SK-MEL-5 (cell line): ENCODE measurements at places on chromosomes 16 and 17.

DNA sequence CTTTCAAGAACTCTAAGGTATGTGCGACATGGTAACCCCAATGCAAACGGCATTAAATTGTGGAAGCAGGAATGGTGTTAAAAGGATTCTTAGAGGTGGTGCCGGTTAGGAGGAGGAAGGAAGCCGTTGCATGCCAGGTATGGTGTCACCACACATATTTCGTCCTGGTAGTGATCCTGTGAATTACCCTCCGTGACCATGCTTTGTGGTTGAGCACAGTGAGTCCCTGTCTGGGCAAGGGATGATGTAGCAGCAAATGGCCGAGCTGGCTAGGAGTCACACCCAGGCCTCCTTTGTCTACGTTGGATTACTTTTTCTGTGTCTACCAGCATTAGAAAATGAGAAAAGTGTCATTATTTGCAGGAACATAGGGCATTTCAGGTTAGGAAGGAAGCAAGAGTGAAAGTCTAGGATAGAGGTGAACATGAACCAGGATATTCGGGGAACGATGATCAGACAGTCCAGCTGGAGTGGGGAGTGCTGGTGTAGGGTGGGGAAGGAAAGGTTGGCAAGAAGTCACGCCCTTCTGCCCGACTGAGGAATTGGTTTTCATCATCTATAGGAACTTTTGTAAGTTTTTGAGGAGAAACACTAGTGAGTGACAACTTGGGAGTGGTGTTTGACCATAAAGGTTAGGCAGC, 123.5 kb downstream of the PRKCA start:
- DNase-seq = no peak

GRCh38 chr16:83231729-83232128, 576.0 kb upstream of the HSBP1 start:
- no peak for DNase-seq

DNA sequence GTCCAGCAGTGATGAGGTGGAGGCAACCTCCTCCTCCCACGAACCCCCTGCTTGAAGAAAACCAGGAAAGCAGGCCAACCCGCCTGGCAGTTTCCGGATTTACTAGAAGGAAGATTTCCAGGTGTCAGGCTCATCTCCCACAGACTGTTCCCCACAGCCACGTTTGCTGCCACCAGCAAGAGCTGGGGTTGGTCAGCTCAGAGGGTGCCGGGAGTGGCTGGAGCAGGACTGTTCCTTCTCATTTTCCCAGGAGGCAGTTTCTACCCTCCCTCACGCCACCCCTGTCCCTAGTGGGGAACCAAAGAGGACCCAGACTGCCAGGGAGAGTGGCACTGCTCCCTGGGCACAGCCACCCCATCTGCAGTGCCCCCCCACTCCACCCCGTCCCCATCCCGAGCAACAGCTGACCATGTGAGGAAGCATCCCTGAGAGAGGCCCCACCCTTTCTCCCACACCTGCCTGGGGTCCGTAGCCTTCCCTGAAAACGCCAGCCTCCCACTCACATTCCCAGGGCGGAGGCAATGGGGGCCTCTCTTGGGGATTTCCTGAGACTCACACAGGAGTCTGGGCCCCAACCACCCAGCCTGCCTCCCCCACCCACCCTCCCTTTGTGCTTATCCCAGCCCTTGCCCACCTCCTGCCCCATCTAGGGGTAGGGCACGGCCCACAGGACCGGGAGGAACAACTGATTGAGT, 5.9 kb downstream of the KRT17 start:
- no peak for DNase-seq

DNA sequence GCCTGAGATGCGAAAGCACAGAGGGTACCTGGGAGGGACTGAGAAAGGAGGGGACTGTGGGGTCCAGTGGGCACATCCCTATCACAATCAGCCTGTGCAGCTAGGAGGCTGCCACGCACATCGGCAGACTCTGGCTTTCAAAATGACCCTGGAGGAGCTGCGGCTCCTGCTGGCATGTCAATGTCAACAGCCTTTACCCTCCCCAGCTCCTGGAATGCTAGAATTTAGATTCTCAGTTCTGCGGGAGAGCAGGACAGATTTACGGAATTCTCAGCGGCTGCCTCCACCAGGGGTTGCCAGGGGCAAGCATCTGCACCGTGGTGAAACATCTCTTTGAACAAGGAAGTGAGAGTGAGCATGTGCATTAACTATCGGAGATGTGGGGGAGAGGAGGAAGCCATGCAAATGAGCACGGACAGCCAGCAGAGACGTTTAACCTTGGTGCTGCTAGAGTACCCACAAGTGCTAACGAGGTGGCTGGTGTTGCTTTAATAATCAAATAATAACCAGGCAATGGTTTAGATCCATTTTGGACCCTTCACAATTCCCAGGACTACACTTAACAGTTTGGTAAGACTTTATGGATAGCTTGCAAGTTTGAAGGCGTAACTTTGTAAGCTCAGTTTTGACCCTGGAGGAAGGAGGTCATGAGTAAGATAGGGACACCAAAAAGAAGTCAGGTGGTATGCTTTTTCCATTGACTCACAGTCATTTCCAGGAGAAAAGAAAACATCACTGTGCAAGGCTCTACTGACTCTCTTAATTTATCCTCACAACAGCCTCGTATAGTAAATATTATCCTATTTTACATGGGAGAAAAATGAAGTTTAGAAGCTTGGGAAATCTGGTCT, 54.1 kb downstream of the XYLT1 start:
- DNase-seq = no peak

DNA sequence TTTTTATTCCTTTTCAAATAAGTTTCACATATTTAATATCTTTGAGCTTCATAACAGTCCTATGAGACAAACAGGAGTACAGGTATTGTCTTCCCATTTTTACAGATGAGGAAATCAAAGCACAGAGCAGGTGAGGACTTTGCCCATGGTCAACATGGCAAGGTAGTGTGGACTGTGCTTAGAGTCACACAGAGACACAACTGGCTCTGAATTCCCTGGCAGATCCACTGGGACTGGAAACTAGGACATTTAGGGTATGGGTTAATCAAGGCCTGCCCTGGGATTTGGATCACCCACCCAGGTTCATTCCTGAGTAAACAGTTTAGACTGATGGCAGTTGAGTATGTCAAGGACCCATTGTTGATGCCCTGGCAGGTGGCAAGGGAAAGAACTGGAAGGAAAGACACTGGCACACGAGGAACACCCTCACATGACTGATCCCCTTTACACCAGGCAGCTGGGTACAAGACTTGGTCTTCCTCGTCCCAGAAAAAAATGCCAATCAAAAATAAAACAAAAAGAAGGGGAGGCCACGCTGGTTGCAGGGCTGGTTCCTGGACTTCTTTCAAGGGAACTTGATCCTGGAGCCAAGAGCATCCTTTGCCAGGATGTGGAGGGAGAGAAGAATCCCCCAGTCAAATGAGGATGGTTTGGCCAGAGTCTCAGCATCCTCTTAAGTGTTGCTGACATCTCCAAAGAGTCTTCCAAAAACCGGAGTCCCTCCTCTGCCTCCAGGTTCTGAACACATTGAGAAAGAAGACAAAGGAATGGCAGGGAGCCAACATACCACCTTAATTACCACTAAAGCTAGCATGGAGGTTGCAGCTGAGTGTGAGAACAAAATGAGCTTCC, 34.9 kb downstream of the CHD9 start:
- DNase-seq = no peak

DNA sequence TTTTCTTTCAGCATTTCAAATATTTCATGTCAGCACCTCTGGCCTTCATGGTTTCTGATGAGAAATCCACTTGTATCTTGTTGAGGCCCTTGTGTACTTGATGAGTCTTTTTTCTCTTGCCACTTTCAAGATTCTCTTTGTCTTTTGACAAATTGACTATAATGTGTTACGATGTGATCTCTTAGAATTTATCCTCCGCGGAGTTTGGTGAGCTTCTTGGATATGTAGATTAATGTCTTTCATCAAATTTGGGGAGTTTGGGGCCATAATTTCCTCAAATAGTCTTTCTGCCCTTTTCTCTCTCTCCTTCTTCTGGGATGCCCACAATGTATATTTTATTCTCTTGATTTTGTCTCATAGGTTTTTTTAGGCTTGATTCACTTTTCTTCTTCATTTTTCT, 96.0 kb downstream of the CHD9 start:
- DNase-seq = no peak

- DNase-seq = no peak
These were observed 19.6 kb upstream of the QRICH2 start for GRCh38 chr17:76327696-76328095.

- no peak for DNase-seq
These were observed 110.1 kb downstream of the XYLT1 start for GRCh38 chr16:17360693-17361122.

DNA sequence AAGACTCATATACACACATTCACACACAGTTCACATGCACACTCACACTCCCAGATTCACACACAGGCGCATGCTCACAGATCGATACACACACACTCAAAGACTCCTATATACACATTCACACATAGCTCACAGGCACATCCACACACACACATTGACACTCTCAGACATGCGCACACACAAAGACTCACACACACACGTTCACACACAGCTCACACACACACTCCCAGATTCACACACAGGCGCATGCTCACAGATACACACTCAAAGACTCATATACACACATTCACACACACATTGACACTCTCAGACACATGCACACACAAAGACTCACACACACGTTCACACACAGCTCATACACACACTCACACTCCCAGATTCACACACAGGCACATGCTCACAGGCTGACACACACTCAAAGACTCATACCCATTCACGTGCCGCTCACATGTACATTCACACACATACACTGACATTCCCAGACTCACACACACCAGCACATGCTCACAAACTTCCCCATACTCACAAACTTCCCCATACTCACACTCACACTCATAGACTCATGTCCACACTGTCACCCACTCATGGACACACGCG, 25.6 kb upstream of the KRT17 start:
- DNase-seq = no peak

- DNase-seq = no peak
These were observed 17.1 kb downstream of the SGCA start for GRCh38 chr17:50182783-50183420.

GRCh38 chr17:42456223-42457106, 2.2 kb upstream of the ATP6V0A1 start:
- DNase-seq = peak; percentile 68

- DNase-seq = no peak
These were observed 67.9 kb downstream of the ZNF778 start for GRCh38 chr16:89285381-89285780.

GRCh38 chr17:67718325-67718941, 697 bp downstream of the NOL11 start:
- DNase-seq = peak; percentile 73

DNA sequence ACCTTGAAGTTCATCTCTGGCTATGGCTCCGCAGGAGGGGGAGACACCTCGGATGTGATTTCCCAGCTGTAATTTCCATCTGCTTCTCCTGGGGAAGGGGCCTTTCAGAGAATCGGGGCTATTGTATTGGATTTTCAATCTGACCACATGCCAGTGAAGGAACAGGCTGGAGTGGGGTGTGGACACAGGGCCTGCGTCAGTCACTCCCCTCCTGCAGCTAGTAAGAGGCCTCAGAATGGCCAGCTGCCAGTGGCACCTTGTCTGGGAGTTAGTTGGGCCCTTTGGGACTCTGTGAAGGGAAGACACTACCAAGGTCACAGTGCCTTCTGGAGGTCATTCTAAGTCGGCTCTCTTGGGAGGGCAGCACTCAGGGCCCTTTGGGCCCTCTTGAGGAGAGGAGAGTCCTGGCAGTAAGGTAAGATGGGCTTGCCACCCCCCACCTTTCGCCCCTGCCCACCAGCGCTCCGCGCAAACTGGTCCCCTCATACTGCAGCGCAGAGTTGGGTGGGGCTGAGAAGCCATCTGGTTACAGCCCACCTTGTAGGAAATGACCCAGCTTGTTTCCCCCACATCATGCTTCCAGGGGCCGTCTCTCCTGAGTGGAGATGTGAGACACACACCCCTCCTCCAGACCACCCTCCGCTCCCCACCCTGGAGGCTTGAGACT, 5.4 kb downstream of the NXPH3 start:
- DNase-seq = no peak

DNA sequence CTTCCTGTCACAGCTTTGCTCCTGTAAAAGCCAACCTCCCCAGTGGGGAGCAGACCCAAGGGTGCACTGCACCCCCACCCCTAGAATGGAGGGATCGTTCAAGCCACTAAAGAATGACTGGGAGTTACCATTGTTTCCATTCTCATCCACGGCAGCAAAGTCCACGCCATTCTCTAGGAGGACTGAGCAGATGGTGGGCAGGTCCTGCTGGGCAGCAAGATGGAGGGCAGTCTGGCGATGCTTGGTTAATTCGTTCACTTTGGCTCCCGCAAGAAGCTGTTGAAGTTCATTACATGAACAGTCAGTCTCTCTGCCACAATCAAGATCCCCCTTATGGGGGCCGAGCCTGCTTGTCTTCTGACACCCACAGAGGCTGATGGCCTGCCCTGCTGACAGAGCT, 30.8 kb downstream of the CYB5D2 start:
- no peak for DNase-seq

DNA sequence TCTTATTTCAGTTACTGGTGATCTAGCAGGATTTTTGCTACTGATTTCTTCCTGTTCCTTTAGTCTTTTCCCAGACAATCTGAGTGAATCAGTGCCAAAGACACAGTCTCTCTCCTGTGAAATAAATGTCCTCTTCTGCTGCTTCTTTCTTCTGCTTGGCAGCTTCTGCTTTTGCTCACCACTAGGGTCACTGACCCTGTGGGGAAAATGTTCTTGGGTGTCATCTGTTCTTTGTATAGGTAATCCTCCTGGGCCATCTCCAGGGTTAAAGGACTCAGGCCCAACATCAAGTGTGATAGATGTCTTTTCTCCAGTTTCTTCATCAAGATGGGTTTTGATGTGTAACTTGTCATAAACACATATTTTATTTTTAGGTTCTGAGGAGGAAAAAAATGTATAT, 5.2 kb downstream of the PALB2 start:
- DNase-seq = no peak

- DNase-seq = no peak
These were observed 38.1 kb upstream of the PMFBP1 start for GRCh38 chr16:72210072-72210471.

DNA sequence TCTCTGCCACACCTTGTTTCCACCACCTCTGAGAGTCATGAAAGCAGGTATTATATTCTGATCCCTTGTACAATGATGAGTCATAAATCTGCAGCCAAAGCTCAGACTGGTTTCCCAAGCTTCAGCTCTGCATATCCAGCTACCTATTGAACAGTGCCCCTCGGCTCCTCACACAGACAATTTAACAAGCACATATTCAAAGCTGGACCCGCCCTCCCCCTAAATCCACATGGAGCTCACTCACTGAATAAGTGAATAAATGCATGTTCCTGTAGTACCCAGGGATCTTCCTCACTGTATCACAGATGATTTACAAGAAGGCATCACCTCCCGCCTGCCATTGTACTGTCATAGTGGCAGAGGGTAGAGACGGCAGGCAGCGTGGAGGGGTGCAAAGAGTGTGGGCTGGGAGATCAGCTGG, 516.4 kb downstream of the GRIN2A start:
- no peak for DNase-seq

DNA sequence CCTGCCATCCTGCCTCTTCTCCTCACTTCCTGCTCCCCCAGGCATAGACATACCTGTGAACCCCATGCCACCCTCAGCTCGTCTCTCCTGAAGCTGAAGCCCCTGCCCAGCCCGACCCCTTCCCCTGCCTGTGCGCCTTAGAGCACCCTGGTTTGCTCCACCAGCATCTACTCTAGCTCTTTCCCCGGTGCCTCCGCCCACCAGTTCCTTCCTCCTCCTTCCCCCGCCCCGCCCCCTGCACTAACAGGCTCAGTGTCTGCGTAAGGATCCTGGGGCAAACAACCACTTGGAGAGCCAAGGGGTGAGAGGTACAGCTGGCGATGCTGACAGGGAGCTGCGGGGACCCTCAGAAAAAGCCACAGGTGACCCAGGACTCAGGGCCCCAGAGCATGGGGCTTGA, 1.9 kb downstream of the GPR142 start:
- peak; percentile 38 for DNase-seq

- no peak for DNase-seq
These were observed 573 bp downstream of the CDT1 start for GRCh38 chr16:88804173-88804551.
